ENCODE measurements at places on chromosomes 7 and 10.

GRCh38 chr7:151518105-151518946 lies 1.4 kb downstream of the RHEB start:
- peak; percentile 54 for DNase-seq

GRCh38 chr7:2785071-2785500 lies 59.0 kb downstream of the GNA12 start:
- DNase-seq = no peak

- DNase-seq = peak; percentile 45
Observed at GRCh38 chr10:117374506-117375359, 507 bp downstream of the PDZD8 start.

- DNase-seq = no peak
Observed at GRCh38 chr7:78083476-78084120, 285.0 kb downstream of the PHTF2 start.

GRCh38 chr10:127293640-127294039 lies 97.2 kb upstream of the INSYN2A start:
- DNase-seq = peak; percentile 32

GRCh38 chr7:40923626-40924025 lies 779.3 kb downstream of the INHBA start:
- DNase-seq = no peak

DNA sequence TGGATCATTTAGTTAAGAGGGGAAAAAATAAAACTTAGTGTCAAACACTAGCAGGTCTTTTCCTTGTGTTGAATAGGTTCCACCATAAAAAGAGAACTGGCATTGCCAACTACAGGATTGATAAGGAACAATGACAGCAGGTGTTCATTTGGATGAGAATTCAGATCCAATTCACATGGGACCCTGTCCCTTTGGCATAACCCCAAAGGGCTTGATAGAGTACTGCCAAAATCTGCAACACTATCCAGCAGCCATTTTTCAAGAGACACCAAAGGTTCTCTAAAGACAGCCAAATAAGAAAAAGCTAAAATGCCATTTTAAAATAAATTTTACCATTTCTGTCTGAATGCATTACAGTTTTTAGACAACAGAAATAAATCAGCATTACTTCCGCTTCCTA lies 422.3 kb downstream of the DGKB start:
- DNase-seq = no peak

DNA sequence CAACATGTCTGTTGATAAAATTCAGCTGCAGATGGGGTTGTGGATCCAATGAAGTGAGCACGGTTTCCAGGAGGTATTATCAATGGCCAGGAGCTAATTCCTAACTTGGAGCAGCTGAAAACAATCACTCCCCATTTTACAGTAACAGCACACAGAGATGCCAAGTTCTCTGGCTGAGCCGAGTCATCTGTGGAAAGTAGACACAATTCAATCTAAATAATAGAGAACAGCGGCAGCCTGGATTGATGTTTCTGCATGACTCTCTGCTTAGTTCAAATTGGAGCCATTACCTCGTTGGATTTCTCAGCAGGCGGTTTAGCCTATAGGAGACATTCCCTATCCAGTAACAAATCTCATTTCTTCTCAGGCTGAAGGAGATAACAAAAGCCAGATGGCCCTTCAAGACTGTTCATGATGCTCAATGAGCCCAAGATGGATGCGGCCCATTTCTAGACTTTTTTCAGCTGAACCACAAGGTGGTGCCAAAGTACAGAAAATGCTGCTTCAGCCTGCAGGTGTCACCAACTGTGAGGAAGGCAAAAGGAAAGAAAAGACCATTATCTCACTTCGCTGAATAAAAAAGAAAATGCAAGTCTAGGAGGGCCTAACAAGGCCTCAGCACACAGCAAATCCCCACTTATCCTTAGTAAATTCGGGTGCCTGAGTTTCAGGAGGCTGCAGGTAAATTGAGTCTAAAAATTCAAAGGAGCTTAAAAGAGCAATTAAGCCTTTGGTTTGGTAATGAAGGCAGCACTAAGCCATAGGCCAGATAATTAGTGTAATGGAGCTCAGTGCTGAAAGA lies 83.7 kb downstream of the SLC16A9 start:
- peak; percentile 76 for DNase-seq

GRCh38 chr7:51313738-51314425 lies 2.7 kb downstream of the COBL start:
- DNase-seq = no peak

DNA sequence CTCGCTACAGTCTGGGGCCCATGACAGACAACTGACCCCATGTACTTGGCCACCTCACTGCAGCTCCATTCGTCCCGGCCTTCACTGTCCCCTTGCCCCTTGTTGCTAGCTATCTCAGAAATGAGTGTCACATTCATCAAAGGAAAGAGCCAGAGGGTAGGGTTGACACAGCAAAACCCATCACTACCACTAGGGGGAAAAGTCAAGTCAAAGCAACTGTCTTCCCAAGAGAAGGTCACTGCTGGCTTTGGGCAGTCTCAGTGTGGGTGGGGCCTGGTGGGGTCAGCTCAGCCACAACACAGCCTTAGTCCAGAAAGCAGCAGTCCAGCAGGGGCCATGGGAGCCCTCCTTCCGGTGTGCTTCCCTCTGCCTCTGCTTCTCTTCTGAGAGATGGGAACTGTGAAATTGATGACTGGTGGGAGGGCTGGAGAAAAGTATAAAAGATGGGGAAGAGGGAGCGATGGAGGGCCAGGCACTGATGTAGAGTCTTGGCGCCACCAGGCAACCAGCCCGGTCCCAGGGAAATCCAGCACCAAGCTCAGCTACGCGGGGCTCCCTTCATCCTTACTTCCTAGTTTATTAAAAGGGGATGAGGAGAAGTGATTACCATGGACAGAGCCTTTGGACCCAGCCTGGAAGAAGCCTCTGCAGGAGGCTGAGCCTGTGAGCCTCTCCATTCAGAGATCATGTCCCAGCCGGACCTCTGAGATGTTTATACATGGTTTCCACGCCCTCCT lies 58.0 kb downstream of the PLXNA4 start:
- DNase-seq = no peak

GRCh38 chr10:11435581-11435981 lies 175.9 kb downstream of the USP6NL start:
- DNase-seq = no peak

DNA sequence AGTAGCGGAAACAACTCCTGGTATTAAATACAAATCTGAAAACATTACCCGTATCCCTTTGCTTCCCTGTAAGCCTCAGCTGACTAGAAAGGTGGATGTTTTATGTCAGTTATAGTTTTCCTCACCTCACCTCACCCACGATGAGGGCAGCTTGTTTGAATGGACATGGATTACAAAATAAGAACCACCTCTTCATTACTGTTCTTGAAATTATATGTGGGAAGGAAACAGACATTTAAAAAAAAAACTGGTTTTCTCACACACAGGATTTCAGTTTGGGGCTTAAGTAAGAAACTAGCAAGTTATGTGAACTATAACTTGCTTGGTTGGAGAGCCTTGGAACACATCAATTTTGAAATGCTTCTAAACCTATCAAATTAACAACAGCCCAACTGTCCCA lies 232.9 kb upstream of the CCDC6 start:
- no peak for DNase-seq

- DNase-seq = no peak
Observed at GRCh38 chr7:44052771-44053365, 8.4 kb downstream of the DBNL start.

DNA sequence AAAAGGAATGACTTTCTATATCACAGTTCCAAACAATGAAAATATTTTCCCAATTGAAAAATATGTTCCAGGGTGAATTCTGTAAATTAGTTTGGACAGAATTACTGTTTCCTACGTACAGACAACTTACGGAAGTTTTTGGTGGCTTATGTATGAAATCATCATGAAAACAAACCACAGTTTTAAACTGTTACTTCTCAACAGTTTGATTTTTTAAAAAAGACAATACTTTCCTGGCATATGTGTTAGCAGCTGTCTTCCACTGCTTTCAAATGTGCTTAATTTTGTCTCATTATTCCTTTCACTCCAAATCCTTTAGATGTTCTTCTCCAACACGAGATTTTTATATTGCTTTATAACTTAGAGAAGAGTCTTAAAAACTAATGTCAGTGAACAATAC lies 56.2 kb downstream of the SEMA3A start:
- no peak for DNase-seq

DNA sequence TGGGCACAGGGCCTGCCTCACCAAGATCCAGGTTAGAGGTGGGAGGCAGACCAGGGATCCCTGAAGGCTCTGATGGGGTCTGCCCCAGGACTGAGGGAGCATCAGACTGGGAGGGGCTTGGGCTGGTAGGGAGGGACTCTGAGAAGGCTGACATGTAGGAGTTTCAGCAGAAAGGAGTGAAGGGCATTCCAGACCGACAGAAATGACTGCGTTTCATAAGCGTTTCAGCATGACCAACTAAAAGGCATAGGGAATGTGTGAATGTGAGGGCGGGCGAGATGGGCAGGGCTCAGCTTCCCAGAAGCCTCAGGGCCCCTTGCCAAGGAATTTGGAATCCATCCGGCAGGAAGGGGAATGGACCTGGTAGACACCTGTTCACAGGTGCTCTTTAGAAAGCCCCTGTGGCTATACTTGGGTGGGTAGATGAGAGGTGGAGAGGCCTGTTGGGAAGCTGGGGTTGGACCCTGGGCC lies 24.9 kb upstream of the SLC29A3 start:
- no peak for DNase-seq

- DNase-seq = peak; percentile 71
Observed at GRCh38 chr7:43721193-43721806, 8.0 kb downstream of the COA1 start.

- peak; percentile 35 for DNase-seq
Observed at GRCh38 chr7:112383671-112384417, 66.4 kb upstream of the IFRD1 start.

DNA sequence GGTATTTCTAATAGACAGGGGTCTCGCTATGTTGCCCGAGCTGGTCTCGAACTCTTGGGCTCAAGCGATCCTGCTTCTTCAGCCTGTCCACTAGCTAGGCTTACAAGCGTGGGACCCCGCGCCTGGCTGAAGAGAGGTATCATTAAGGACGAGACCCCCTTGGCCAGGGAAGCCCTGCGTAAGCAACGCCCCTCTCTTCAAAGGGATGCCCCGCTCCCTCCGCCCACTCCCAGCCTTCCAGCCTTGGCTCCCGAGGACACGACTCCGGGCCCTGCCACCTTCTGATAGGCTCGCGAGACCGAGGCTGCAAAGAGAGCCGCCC lies 220 bp upstream of the ZKSCAN5 start:
- DNase-seq = no peak

DNA sequence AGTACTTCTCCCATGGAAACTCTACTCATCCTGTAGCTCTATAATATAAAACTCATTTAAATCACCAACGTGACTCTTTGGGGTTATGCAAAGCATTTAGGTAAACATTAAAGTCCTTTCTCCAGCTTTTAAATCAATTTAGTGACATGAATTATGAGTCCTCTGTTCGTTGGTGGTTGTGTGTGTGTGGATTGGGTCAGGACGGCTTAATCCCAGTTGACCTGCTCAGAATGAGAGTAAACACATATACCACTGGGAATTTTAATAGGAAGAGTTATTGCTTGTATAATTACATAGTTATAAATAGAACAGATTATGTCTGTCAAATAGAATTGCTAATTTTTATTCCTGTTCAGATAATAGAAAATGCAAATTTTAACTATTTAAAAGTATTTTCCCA lies 30.7 kb upstream of the ADCY1 start:
- DNase-seq = no peak

DNA sequence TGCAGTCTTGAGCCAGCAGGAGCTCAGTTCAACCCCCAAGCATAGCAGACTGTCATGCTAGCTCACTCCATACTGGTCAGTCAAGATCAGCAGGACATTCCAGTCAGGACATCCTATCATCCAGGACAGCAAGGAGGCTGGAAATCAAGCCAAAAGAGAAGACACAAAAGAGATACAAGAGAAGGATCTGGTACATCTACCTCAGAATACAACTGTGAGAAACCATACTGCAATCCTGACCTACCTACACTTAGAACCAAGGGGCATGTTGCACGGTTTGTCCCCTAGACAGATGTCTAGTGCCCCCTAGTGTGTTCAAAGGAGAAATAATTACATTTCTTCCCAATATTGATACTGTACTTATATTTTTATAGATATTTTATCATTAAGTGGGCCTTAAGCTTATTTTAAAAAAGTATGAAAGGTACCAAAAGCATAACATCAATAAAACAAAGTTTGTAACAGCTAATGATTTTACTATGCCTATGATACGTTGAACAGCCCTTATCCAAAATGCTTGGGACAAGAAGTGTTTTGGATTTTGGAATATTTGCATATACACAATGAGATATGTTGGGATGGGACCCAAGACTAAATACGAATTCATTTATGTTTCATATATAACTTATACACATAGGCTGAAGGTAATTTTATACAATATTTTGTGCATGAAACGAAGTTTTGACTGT lies 26.7 kb downstream of the ERCC6 start:
- DNase-seq = peak; percentile 15

DNA sequence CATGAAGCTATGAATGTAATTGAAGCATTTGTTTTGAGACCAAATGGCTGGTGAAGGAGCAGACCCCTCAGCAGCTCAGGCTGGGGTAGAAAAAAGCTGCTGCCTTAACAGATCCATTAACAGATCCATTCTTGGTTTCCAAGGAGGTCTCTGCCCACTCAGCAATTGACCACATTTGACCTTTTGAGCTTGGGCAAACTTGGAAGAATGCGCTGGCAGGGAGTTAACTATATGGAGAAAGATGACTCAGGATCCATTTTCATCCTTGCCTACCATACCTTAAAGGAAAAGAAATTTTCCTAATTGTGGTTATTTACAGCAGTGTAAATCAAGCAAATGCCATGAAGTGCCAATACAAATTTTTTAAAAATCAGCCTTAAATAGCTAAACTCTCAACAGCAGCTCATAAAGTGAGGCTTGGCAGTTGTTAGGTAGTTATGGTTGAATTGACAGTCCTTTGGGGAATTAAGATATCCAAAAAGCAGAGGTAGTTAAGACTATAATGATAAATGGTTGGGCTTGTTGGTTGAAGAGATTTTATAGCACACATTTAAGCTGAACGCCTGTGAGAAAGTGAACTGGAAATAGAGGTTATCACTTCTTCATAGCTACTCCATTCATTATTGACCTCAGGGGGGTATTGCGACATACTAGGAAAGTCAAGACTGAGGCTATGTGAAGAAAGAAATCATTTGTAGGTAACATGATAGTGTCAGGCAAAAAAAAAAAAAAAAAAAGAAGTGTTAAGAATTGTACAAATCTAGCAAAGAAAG lies 83.9 kb downstream of the MKX start:
- DNase-seq = no peak

- DNase-seq = no peak
Observed at GRCh38 chr10:28360175-28360574, 57.3 kb upstream of the MPP7 start.

GRCh38 chr10:29535012-29535777 lies 99.6 kb downstream of the SVIL start:
- no peak for DNase-seq

GRCh38 chr10:104862-105565 lies 30.2 kb upstream of the ZMYND11 start:
- DNase-seq = peak; percentile 82

- DNase-seq = no peak
Observed at GRCh38 chr10:93678386-93678785, 24.0 kb downstream of the FRA10AC1 start.

- peak; percentile 69 for DNase-seq
Observed at GRCh38 chr7:49852619-49853462, 79.4 kb downstream of the VWC2 start.

- DNase-seq = no peak
Observed at GRCh38 chr10:93596539-93596938, 4.5 kb downstream of the RBP4 start.

GRCh38 chr7:109939207-109939606 lies 1151.7 kb upstream of the LRRN3 start:
- DNase-seq = no peak
